NCI-H1436 treated with DMSO at 0.1 percent for 48 hours (cell line): ENCODE measurements at places on chromosomes 1 and 21.

DNA sequence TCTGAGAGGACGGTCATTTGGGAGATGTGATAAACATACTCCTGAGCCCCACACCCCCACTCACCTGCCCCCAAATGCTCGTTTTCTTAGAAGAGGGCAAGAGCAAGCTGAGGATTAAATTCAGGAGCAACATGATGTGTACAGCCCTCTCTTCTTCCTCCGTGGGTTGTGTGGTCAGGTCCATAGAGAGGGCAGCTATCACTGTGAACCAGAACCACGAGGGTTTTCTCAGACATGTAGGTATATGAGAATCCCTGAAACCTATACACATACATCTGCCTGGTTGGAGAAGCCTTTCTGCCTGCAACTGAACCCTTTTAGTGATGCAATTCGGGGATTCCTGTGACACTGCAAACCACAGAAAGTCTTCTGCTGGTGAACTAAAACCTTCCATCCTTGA is 38.9 kb downstream of the PGM1 start:
- DNase-seq = no peak

DNA sequence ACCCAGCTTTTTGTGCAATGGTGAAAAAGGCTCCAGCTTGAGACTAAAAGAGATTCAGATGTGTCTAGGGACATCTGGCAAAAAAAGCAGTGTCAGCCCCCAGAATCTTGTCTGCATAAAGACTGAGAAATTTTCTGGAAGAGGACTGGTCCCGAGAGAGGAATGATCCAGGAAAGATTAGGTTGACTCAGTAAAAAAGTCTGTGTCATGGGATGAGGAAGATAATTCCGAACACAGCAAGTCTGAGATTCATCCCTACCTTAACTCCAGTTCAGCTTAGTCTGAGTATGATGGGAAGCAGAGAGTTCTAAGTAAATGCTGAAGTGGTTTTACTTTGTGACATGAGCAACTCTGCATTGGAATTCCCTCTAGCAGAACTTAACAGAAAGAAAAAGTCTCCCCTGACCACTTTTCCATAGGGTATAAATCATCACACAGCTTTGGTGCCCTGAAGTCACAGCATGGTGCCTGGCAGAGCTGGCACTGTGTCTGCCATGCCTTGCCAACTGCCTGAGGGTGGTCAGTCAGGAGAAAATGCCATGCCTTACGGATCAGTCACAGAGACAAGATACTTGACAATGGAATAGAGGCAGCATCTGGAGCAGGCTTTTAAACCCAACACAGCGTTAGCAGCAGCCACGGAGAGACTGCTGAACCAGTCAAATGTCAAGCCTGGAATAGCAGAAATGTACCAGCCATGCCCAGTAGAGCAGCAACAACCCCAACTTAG is 153.4 kb downstream of the ZC3H11B start:
- no peak for DNase-seq

GRCh38 chr1:99849413-99849743 is 783 bp upstream of the AGL start:
- DNase-seq = no peak

GRCh38 chr21:36092681-36093080 is 22.9 kb downstream of the CBR1 start:
- no peak for DNase-seq

GRCh38 chr1:236877661-236878060 is 82.6 kb downstream of the MTR start:
- no peak for DNase-seq

DNA sequence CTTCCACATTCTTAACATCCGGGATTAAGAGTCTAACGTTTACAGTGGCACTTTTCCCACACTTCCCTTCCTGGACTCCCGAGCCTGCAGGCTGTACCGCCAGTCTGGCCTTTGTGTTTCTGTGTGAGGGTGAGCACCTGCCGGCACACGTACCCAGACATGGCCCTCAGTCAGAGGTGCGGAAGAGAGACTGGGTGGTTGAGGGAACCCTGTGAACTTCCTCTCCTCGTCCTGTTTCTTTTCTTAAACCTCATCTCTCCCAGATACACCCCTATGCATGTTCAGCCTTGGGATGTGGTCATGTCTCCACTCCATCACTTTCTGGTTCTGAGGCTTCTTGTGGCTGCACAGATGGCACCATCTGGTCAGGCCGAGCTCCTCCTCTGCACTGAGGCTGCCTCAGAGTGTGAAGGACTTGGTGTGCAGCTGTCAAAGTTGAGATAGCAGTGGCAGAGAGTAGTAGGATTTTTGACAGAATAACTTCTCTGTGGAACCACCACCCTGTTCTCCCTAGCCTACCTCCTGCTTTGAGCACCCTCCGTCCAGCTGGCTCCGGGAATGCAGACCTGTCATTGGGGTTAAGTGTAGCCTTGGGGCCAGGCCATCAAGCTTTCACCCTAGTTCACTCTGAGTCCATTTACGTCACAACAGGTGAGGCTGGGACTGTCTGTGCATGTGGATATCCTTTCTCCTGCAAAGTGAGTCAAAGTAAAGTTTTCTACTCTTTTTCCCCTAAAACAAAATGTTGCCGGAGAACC is 31.4 kb downstream of the VASH2 start:
- no peak for DNase-seq

DNA sequence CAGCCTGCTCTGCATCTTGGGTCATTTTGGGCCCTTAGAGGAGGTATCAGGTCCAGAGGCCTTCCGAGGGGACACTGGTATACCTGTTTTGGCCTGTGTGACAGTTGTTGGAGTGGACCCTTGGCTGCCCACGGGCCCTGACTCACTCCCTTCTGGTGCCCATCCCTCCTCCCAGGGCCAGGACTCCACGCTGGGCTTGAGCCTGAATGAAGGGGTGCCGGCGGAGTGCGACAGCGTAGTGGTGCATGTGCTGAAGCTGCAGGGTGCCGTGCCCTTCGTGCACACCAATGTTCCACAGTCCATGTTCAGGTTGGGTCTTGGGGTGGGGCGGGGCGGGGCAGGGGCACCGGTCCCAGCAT is 11.1 kb downstream of the FAAH start:
- no peak for DNase-seq

- no peak for DNase-seq
Observed at GRCh38 chr21:44819283-44820243, 1.7 kb upstream of the SUMO3 start.

- no peak for DNase-seq
Observed at GRCh38 chr21:14675774-14676530, 129.8 kb upstream of the SAMSN1 start.

DNA sequence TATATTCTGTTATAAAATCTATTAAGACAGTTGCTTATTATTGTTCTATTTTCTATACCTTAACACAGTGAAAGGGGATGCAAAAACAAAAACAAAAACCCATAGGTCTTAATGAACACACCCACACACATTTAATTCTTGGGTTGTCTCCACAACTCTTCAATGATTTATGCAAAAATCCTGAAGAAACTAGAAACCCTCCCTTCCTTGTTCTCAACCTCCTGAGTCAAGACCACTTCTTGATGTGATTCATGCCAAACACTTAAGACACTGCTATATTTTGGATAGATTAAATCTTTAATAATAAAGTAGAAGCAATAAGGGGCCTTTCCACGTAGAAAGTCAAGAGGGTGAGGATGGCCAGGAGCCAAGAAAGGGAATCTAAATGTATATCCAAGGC is 23.4 kb downstream of the SCAF4 start:
- DNase-seq = no peak

GRCh38 chr1:36922593-36923426 is 111.5 kb downstream of the GRIK3 start:
- no peak for DNase-seq

GRCh38 chr1:198153103-198153502 is 3.7 kb upstream of the NEK7 start:
- DNase-seq = no peak

DNA sequence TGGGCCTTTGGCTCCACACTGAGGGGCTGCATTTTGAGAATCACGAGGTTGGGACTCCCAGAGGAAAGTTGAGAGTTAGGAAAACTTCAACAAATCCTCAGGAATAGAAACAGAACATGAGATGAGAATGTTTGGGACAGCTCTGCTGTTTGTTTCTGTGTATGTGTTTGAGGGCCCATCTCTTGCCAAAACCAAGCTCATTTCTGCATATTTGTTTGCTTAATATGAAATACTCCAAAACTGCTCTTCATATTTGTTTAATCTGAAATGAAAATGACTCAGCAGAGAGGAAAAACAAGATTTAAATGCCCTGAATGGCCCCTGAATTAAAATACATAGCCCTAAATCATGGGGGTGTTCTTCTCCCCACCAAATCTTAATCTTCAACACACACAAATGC is 78.1 kb downstream of the DDR2 start:
- no peak for DNase-seq

DNA sequence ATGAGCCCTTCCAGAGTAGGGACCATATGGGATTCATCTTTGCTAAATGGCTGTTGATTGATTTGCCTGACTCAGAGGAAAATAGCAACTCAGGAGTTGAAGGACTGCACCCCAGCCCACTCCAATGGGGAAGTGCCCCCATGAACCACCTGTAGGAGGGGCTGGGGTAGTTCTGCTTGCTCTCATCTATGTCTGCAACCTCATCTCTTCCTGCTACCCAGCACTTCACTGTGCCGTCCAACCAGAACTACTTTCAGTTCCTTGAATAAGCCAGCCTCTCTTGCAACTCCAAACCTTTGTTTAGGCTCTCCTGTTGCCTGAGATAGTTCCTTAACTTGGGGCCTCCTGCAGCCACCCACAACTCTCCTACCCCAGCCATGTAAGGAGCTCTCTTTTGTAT is 26.6 kb downstream of the BEND5 start:
- DNase-seq = no peak

DNA sequence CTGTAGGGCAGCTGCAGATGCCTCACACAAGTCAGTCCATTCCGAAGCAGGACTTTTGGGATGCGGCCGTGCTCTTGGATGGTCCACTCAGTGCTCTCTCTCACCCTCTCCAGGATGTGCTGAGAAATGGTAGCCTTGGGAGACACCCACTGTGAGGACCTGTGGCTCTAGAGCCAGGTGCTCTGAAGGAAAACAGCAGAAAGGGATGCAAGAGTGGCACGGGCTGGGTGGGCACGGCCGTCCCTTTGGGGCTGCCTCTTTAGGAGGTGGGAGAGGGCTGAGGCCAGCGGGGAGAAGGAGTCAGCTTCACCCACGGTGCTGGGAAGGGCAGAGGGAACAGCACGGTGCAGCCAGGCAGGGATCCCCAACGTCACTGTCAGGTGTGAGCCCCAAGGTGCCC is 106.1 kb downstream of the RIPK4 start:
- no peak for DNase-seq

GRCh38 chr21:36699546-36700294 is 805 bp downstream of the SIM2 start:
- DNase-seq = no peak

GRCh38 chr21:37700641-37701202 is 215.5 kb downstream of the KCNJ6 start:
- DNase-seq = peak; percentile 31

DNA sequence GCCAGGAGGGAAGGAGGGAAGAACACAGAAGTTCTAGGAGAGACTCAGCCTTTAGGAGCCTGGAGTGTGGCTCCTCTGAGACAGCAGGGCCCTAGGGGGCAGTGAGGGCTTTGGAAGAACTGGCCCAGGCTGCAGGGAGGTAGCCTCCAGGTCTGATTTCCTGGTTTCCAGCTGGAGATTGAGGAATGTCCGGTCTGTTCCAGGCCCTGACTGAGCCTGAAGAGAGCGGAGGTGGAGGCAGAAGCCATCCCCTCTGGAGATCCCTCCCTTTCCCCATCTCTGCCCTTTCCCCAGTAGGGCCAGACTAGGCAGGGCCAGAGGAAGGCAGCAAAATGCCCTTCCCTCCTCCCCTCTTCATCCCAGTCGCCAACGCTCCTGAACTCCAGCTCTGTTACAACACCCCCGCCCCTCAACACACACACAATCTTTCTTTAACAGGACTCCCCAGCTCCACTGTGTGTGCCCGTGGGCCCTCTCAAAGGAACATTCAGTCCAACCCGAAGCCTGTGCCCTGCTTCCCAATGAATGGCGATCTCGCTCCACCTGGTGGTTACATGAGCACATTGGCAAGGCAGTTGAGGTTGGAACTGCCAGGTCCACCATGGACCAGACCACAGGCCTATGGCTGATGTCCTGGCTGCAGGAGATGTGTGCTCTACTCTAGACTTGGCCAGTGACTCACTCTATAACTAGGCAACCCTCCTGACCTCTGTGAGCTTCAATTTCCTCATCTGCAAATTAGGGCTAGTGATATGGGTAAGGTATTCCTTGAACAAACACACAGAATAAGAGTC is 32.0 kb downstream of the MAP7D1 start:
- no peak for DNase-seq

GRCh38 chr21:42474043-42474831 is 21.8 kb downstream of the RSPH1 start:
- DNase-seq = no peak

- DNase-seq = no peak
Observed at GRCh38 chr1:32816676-32817158, 441 bp downstream of the YARS1 start.

GRCh38 chr1:7852804-7853683 is at the start of gene UTS2:
UTS2 (minus strand) TSS chr1:7853065; CDS start chr1:7853003, 62 bp downstream.
- DNase-seq = no peak

DNA sequence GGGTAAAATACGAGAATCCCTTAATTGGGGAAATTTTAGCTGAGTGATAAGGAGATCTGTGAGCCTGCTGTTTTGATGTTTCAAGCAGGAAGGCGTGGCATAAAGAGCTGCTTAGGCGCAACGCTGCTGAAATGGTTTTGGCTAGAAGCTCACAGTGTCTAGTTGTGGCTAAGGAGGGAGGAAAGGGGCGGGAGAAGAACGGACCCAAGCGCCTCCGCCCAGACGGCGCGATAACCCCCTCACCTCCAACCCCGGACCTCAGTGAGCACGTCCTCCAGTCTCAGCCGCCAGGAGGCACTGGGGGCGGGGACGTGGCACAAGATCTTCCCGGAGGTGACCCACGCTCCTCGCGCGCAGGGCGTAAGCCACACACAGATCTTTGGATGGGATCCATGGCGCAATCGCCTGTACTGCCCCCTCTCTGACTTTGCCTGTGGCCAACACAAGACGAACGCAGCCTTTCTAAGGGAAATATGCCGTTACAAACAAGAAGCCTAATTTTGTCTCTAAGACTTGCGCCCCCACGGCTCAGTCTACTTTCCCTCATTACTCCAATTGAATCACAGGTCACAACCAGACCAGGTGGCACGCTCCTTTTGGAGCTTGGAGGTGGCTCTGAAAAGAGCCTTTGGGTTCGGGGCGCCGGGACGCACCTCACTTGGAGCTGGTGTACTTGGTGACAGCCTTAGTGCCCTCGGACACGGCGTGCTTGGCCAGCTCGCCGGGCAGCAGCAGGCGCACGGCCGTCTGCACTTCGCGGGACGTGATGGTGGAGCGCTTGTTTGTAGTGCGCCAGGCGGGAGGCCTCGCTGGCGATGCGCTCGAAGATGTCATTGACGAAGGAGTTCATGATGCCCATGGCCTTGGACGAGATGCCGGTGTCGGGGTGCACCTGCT is 23.4 kb upstream of the RNF187 start:
- peak; percentile 51 for DNase-seq

- DNase-seq = no peak
Observed at GRCh38 chr1:87115317-87115890, 201.0 kb downstream of the HS2ST1 start.

GRCh38 chr1:202047977-202048376 is 37.6 kb downstream of the ELF3 start:
- DNase-seq = no peak
